ENCODE measurements at places on chromosomes 3 and 15.

- peak; percentile 32 for DNase-seq
Observed at GRCh38 chr3:45417930-45418847, 29.8 kb downstream of the LARS2 start.

DNA sequence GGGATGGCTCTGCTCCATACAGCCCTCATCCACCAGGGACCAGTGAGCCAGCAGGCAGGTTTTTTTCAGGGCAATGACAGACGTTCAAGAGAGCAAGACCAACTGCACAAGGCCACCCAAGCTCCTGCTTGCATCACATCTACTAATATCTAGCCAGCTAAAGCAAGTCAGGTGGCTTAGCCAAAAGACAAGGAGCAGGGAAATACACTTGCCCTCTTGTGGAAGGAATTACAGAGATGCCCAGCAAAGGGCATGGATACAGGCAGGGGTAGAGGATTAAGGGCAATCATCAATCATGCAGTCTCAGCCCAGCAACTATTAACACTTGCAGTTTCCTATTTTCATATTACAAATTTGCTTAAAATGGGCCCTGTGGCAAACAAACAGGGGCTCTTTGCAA, 81.5 kb upstream of the NTRK3 start:
- DNase-seq = no peak

- DNase-seq = no peak
Observed at GRCh38 chr3:119529883-119530282, 29.5 kb downstream of the CD80 start.

DNA sequence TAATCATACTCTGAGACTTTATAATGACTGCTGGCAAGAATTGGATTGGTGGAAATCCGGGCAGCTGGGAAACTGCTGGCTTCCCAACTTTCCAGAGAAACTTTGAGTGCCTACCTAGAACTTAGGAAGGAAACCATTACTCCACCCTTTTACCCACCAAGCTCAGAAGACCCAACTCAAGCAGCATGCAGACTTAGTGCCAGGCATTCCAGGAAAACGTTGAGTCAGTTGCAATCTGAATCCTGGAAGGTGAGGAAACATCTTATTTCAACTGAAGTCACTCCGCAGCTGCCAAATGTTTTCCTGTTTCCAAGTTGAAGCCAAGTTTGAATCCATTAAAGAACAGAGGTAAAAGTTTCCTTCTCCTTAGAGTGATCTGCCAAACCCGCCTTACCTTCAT, 126.5 kb downstream of the ZNF385D start:
- DNase-seq = no peak

DNA sequence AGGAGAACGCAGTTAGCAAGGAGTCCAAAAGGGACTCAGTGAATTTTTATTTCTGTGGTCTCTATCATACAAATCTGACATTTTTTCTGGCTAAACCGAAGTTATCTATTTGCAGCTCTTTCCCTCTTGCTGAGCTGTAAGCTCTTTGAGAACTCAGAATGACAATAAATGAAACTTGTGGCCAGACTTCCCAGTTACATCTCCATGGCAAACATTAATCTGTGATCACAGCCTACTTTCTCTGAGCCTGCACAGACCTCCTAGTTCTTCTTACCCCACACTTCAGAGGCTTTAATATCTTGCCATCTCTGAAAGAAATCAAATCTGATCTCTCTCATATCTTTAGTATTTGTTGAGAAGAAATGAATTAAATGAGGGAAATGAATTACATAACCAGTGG, 58.0 kb downstream of the PLD1 start:
- DNase-seq = no peak

DNA sequence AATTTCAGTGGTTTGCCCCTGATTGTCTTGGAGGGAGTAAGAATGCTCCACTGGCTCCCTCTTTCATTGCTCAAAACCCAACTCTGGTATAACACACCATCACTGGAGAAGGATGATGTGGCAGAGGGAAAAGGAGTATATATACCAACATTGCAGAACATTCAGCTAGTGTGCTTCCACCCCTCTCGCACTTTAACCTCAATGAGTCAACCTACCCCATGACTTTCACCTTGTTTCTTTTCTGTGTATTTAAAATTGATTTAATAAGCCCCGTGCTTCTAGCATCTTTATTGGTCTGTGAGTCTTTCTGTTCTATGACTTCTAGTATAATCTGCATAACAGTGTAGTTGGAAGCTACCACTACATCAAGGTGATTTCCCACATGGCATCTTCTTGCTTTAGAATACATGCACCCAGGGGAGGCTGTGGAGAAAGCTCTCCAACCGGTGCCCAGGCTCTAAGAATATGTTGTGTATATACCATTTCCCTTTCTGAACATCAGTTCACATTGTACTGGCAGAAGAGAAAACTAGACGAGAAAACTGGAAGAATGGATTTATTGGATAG, 595.1 kb upstream of the TGFBR2 start:
- DNase-seq = no peak

- no peak for DNase-seq
Observed at GRCh38 chr3:101938262-101938847, 89.0 kb downstream of the NFKBIZ start.

GRCh38 chr3:65233561-65233960, 545.8 kb upstream of the ADAMTS9 start:
- DNase-seq = no peak

DNA sequence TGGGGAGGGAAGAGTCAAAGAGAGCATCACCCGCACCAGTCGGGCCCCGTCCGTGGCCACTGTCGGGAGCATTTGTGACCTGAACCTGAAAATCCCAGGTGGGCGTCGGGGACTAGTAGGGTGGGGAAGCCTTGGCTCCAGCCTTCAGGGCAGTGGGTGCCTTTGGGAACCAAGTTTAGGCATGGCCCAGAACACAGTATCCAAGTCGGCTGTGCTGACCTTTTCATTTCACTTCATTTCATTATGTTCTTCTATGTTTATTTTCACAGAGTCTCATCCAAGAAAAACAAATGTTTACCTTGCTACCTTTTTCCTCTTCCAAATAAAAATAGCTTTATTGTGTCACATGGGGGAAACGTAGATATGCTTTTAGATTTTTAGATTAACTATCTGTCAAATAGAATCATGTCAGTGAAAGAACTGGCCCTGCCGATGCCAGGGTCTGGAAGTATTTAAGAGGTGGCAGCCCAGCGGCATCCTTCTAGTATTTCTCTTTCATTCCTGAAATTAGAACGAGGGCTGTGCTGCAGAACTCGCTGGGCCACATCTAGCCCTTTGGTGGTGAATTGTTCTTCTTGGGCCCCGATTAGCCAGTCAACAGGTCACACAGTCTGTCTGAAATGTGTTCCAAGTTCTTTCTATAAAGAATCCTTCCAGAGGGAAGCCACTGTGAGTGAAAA, 60.5 kb downstream of the DNASE1L3 start:
- no peak for DNase-seq

- no peak for DNase-seq
Observed at GRCh38 chr15:63238171-63238570, 39.2 kb upstream of the APH1B start.

DNA sequence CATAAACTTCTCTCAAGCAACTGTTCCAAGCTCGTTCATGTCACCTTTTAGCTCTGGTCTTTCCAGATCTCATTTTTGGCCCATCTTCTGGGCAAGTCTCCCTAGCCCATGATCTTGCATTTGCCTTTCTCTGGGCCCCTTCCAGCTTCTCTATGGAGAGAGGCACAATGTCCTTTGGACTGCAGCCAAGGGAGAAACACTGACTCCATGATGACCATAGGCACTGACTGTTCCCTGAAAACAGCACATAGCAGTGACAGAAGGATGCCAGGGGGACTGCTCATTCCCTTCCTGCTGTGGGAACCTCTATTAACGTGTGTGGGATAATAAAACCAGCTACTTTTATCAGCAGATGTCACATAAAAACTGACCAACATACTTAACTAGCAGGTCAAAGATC, 60.3 kb downstream of the STRIT1 start:
- DNase-seq = peak; percentile 51

DNA sequence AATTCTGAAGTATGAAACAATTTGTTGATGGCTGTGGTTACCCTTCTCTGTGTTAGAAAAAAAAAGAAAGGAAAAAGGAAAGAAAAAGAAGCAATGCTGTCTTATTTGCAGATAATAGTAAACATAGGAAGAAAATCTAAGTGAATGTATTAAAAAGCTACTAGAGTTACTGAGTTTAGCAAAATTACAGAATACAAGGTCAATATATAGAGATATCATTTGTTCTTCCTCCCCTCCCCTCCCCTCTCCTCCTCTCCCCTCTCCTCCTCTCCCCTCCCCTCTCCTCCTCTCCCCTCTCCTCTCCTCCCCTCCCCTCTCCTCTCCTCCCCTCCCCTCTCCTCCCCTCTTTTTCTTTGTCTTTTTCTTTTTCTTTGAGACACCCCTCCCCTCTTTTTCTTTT, 69.1 kb downstream of the ANP32A start:
- DNase-seq = no peak

DNA sequence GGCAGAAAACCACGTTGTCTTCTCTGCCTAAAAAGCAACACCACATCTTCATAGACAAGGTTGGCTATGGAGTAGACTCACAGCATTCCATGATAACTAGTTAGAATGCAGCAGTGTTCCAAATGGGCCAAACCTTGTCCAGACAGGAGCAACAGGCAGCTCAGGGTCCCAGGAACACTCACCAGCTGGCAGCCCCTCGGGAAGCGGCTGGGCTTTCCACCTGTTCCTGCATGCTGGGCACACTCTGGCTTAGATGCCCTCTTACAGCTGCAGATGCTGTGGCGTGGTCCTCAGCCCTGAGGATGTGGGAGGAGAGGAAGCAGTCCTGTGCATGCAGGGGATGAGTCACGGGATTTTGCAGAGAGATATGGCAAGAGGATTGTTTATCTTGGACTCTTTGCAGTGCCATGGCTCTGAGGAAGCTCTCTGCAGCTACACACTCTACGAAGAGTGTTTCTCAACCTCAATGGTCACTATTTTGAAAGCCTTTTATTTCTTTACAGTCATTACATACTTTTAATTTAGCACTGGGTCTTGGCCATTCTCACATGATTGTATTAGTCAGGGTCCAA, 11.3 kb downstream of the NRROS start:
- DNase-seq = peak; percentile 43

DNA sequence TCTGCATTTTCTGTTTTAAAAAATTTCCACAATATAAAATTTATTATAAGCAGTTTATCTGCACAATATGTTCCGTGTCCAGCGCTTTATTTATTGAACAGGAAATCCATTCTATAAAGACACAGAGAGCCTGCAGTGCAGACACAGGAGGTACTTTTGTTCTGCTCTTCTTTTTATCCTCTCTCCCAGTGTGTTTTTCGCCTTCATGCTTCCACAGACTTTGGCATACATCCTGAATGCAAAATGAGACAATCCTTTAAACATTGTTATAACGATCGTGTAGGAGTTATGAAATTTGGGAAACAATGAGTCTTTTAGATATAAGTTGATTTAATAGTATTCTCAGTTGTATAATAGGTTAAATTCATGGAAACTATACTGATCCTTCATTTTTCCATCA, 749.2 kb downstream of the NAALADL2 start:
- DNase-seq = no peak

GRCh38 chr15:39961051-39961450, 27.1 kb downstream of the EIF2AK4 start:
- DNase-seq = no peak

All from Calu3 (cell line).